ENCODE measurements at places on chromosomes 3 and 15. TPM values are rescaled to one million over a fixed set of nuclear protein-coding genes. Genes with fewer than 3 reads are reported as not detected.

The GPR62 gene
- 4.6 TPM for total RNA-seq

The GHRL gene
- not detected for total RNA-seq

The CHSY1 gene
- total RNA-seq = 36.2 TPM

The JAGN1 gene
- 16.7 TPM for total RNA-seq

The PLSCR2 gene
- total RNA-seq = not detected

The SRGAP3 gene
- 59.6 TPM for total RNA-seq

The AGTR1 gene
- 5.2 TPM for total RNA-seq

The HMCES gene
- 26.5 TPM for total RNA-seq

The NPAP1 gene
- 0.69 TPM for total RNA-seq

The PLA2G4E gene
- total RNA-seq = not detected

The IL17RB gene
- total RNA-seq = 8.4 TPM

The CASR gene
- total RNA-seq = 0.11 TPM

The MLF1 gene
- 62.9 TPM for total RNA-seq

The RTP3 gene
- total RNA-seq = not detected

DNA sequence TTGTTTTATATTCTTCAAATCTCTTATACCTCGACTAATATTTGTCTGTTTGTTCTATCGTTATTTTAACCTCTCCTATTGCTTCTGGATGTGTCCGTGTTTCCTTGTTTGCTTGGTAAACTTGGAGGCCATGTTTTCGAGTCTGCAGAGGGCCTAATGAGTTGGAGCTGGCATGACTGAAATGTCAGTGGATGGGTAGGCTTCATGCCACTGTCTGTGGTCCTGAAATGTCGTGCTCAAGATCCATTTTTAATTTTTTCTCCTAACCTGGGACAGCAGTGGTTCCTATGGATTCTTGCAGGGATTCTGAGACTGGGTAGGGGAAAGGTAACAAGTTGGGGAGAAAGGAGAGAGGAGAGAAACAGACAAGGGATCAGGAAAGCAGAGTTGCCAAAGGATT lies 18.8 kb upstream of the GASK1A start:
- H3K27me3 ChIP-seq = no peaks in the 10 kb centered on the region
- no peaks in the 10 kb centered on the region for H3K4me1 ChIP-seq
- H3K4me3 ChIP-seq = no peak overlapping the region
- no peaks in the 10 kb centered on the region for H3K36me3 ChIP-seq
- DNase-seq = no peak

GRCh38 chr3:183185696-183186095 lies 23.2 kb upstream of the LAMP3 start:
- no peak overlapping the region for H3K27ac ChIP-seq
- H3K4me1 ChIP-seq = peaks cover 6% of the 10 kb centered on the region
- no peaks in the 10 kb centered on the region for H3K36me3 ChIP-seq
- H3K27me3 ChIP-seq = no peaks in the 10 kb centered on the region
- no peak overlapping the region for H3K4me3 ChIP-seq

- H3K27me3 ChIP-seq = no peaks in the 10 kb centered on the region
- H3K4me1 ChIP-seq = peaks cover 46% of the 10 kb centered on the region
- H3K27ac ChIP-seq = peak overlapping the region; percentile 33
- no peaks in the 10 kb centered on the region for H3K36me3 ChIP-seq
- no peak overlapping the region for H3K4me3 ChIP-seq
Observed at GRCh38 chr15:77889009-77889806, 188.3 kb downstream of the TBC1D2B start.

DNA sequence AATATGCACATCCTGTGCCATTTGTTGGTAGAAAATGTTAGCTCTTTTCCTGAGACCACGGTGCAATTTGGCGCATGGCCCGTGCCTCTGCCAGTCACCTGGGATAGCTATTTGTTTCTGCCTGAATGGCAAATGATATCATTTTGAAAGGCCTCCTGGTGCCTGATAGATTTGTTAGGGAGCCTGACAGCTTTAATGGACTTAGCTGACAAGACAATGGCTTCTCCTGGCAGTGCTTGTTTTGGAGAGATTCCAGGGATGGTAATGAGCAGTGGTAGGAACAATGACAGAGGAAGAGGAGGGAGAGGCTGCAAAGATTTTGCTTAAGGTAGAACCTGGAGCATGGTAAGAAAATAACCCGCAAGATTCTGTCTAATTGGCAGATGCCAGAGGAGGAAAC lies 268.5 kb downstream of the CLSTN2 start:
- H3K4me1 ChIP-seq = peaks cover 3% of the 10 kb centered on the region
- DNase-seq = no peak
- H3K27me3 ChIP-seq = no peaks in the 10 kb centered on the region
- no peak overlapping the region for H3K27ac ChIP-seq

DNA sequence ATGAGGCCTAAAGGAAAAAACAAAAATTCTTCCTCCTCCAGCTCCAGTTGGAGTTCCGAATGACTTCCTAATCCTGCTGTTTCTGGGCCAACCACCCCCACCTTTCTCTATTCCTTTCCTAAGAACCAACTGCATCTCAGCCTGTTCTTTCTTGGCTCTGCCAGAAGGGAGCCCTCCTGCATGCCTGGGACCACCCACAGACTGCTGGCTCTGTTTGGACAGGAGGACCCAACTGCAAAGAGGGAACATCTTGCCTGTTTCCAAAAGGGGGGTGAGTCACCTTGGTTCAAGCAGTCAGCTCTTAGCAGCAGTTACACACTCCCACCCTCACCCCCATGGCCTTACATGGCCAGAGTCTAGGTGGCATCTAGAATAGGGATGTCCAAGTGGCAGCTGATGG lies 116.0 kb upstream of the PRICKLE2 start:
- peaks cover 8% of the 10 kb centered on the region for H3K4me1 ChIP-seq
- no peak overlapping the region for H3K27ac ChIP-seq
- DNase-seq = no peak

- H3K36me3 ChIP-seq = no peaks in the 10 kb centered on the region
- DNase-seq = no peak
- no peaks in the 10 kb centered on the region for H3K4me1 ChIP-seq
- no peak overlapping the region for H3K4me3 ChIP-seq
- H3K27ac ChIP-seq = no peak overlapping the region
Observed at GRCh38 chr3:186705882-186706780, 11.0 kb upstream of the KNG1 start.

DNA sequence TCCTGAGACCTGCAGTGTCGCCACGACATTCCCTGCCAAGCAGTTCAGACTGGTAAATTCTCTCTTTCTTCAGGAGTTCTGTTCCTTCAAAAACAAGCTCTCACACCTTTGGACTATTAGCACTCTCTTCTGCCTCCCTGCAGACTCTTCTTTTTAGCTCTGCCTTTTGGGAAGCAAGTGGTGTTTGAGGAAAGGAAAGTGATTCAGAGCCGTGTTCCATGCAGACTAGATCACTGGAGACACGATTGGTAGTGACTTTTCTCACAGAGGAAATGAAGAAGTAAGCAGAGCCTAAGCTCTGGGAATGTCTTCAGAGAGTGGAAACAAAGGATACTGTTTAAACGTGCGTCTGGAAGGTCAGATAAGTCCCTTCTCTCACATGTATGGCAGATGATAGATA lies 270.6 kb upstream of the TPRG1 start:
- H3K4me3 ChIP-seq = no peak overlapping the region
- H3K36me3 ChIP-seq = no peaks in the 10 kb centered on the region
- H3K27me3 ChIP-seq = no peaks in the 10 kb centered on the region

DNA sequence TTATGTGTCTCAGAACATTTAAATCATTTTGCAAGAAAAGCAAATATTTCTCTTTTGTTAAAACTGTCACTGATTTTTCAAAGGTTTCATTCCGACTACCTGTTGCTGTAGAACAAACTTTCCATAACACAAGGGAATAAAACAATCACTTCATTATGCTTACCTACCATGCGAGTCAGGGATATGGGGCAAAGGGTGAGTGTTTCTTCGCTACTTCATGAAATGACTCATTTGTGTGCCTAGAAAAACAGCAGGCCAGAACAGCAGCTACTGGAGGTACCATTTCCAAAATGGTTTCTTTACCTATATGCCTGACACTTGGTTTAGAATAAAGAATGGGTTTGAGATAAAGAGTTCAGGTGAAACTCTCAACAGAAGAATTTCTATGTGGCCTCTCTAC lies 712.5 kb downstream of the PLOD2 start:
- no peak for DNase-seq
- no peaks in the 10 kb centered on the region for H3K4me1 ChIP-seq
- no peak overlapping the region for H3K4me3 ChIP-seq

- DNase-seq = peak; percentile 88
- H3K4me1 ChIP-seq = no peaks in the 10 kb centered on the region
- no peaks in the 10 kb centered on the region for H3K36me3 ChIP-seq
- no peak overlapping the region for H3K4me3 ChIP-seq
- H3K27me3 ChIP-seq = no peaks in the 10 kb centered on the region
- H3K27ac ChIP-seq = no peak overlapping the region
Observed at GRCh38 chr3:22981166-22981565, 222.0 kb upstream of the UBE2E2 start.

- H3K4me3 ChIP-seq = no peak overlapping the region
- DNase-seq = no peak
- no peaks in the 10 kb centered on the region for H3K36me3 ChIP-seq
- no peaks in the 10 kb centered on the region for H3K27me3 ChIP-seq
- no peaks in the 10 kb centered on the region for H3K4me1 ChIP-seq
- H3K27ac ChIP-seq = no peak overlapping the region
Observed at GRCh38 chr15:41150279-41150678, 34.2 kb upstream of the INO80 start.

- no peaks in the 10 kb centered on the region for H3K27me3 ChIP-seq
- peaks cover 7% of the 10 kb centered on the region for H3K4me1 ChIP-seq
- H3K27ac ChIP-seq = no peak overlapping the region
- no peak overlapping the region for H3K4me3 ChIP-seq
- no peaks in the 10 kb centered on the region for H3K36me3 ChIP-seq
Observed at GRCh38 chr3:127383656-127384179, 95.9 kb upstream of the PRR20G start.

GRCh38 chr3:142210608-142211007 lies 14.8 kb downstream of the GK5 start:
- H3K36me3 ChIP-seq = peaks cover 12% of the 10 kb centered on the region
- H3K27ac ChIP-seq = no peak overlapping the region
- no peak for DNase-seq
- no peaks in the 10 kb centered on the region for H3K27me3 ChIP-seq
- H3K4me1 ChIP-seq = no peaks in the 10 kb centered on the region

- H3K36me3 ChIP-seq = no peaks in the 10 kb centered on the region
- no peak for DNase-seq
- no peaks in the 10 kb centered on the region for H3K27me3 ChIP-seq
- H3K4me1 ChIP-seq = no peaks in the 10 kb centered on the region
- no peak overlapping the region for H3K4me3 ChIP-seq
Observed at GRCh38 chr3:17204049-17204650, 319.4 kb downstream of the PLCL2 start.

GRCh38 chr15:79130535-79131130 lies 40.1 kb upstream of the RASGRF1 start:
- H3K4me3 ChIP-seq = no peak overlapping the region
- H3K4me1 ChIP-seq = no peaks in the 10 kb centered on the region
- no peaks in the 10 kb centered on the region for H3K27me3 ChIP-seq
- H3K36me3 ChIP-seq = no peaks in the 10 kb centered on the region
- no peak for DNase-seq
- H3K27ac ChIP-seq = no peak overlapping the region

GRCh38 chr15:81411051-81411450 lies 37.0 kb upstream of the TMC3 start:
- no peaks in the 10 kb centered on the region for H3K4me1 ChIP-seq
- DNase-seq = no peak
- H3K36me3 ChIP-seq = no peaks in the 10 kb centered on the region
- no peaks in the 10 kb centered on the region for H3K27me3 ChIP-seq

GRCh38 chr15:70113304-70113700 lies 15.6 kb upstream of the TLE3 start:
- peaks cover 28% of the 10 kb centered on the region for H3K4me1 ChIP-seq
- DNase-seq = no peak
- H3K36me3 ChIP-seq = no peaks in the 10 kb centered on the region

- no peak for DNase-seq
- H3K36me3 ChIP-seq = no peaks in the 10 kb centered on the region
- H3K4me1 ChIP-seq = no peaks in the 10 kb centered on the region
- H3K27ac ChIP-seq = no peak overlapping the region
- H3K4me3 ChIP-seq = no peak overlapping the region
Observed at GRCh38 chr3:162487138-162487537, 990.5 kb downstream of the OTOL1 start.

DNA sequence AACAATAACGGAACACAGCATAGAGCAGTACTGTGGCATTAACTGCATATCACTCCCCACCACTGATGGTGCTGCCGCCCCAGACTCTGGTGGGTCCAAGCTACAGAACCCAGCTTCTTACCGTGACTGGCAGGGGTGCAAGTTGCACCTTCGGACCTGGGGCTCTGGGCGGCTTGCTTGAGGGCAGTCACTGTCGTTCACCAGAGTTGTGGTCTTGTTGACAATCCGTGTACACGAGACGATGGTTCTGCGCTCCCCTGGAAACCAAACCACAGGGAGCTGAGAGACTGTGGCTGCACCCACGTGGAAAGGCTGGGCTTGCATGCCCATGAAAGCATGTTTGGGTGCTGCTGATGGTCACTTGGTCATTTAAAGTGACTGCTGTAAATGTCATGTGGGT lies 293.0 kb downstream of the ADAMTS17 start:
- no peak overlapping the region for H3K4me3 ChIP-seq
- H3K27me3 ChIP-seq = no peaks in the 10 kb centered on the region
- no peak overlapping the region for H3K27ac ChIP-seq
- H3K36me3 ChIP-seq = peaks cover 2% of the 10 kb centered on the region

- H3K27ac ChIP-seq = no peak overlapping the region
- no peak for DNase-seq
- no peak overlapping the region for H3K4me3 ChIP-seq
- H3K27me3 ChIP-seq = no peaks in the 10 kb centered on the region
Observed at GRCh38 chr3:153246806-153247205, 84.8 kb downstream of the RAP2B start.

DNA sequence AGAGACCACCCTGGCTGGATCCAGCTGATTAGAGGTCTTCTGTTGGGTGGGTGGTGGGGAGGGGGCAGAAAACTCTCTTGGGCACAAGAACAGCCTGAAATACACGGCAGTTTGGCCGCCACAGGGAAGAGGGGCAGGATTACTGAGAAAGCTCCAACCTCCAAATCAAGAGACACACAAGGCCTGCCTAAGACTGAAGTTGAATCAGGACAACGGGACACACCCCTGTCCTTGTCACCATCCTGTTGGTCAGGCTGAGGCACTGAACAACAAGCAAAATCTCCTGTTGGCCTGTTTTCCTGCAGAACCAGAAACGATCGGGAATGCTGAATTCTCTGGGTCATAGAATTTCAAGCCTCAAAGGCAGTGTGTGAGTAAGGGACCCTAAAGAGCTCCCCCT lies 247.8 kb downstream of the FAM43A start:
- no peaks in the 10 kb centered on the region for H3K36me3 ChIP-seq
- no peak overlapping the region for H3K27ac ChIP-seq
- no peak for DNase-seq

Measured in spinal cord (tissue), 10 donors.